ENCODE measurements at places on chromosomes 2 and 18.

DNA sequence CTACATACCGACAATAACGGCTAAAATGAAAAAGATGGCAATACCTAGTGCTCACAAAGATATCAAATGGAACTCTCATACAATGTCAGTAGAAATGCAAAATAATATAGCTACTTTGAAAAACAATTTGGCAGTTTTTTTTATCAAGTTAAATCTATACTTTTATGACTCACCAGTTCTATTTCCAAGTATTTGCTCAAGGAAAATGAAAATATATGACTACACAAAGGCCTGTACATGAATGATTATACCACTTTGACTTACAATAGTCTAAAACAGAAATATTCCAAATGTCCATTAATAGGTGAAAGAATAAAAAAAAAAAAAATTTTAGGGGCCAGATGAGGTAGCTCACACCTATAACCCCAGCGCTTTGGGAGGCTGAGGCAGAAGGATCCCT is 219.8 kb downstream of the ZRANB3 start:
- no peak for DNase-seq
- H3K4me3 ChIP-seq, result no peak overlapping the region
- no peak overlapping the region for H3K27ac ChIP-seq
- no peaks in the 10 kb centered on the region for H3K4me1 ChIP-seq
- peaks cover 12% of the 10 kb centered on the region for H3K36me3 ChIP-seq

GRCh38 chr2:142980246-142981068 is 103.0 kb downstream of the KYNU start:
- H3K4me3 ChIP-seq, result no peak overlapping the region
- peak; percentile 7 for DNase-seq
- peaks cover 2% of the 10 kb centered on the region for H3K27me3 ChIP-seq
- H3K36me3 ChIP-seq, result no peaks in the 10 kb centered on the region
- H3K27ac ChIP-seq, result no peak overlapping the region

GRCh38 chr2:57906152-57906732 is 140.4 kb upstream of the VRK2 start:
- H3K27ac ChIP-seq, result no peak overlapping the region
- no peak for DNase-seq
- no peaks in the 10 kb centered on the region for H3K36me3 ChIP-seq

DNA sequence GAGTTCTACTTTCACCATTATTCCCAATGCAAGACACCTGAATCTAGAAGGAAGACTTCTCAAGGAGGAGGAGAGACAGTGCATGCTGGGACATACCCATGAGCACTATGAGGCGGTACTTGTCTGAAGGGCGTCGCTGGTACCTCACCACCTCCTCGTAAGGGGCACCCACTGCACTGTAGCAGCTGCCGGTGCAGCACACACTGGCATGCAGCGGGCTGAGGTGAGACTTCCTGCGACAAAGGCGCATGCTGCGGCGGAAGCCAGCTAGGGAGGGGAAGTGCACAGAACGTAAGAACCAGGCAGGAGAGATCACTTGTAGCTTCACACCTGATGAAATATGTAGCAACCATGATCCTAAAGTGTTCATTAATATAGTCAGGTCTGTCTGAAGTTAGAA is 12.8 kb upstream of the TMEM237 start:
- H3K27me3 ChIP-seq, result peaks cover 5% of the 10 kb centered on the region
- no peak overlapping the region for H3K27ac ChIP-seq
- DNase-seq, result no peak
- H3K36me3 ChIP-seq, result no peaks in the 10 kb centered on the region
- no peak overlapping the region for H3K4me3 ChIP-seq

- H3K27me3 ChIP-seq, result no peaks in the 10 kb centered on the region
- H3K4me1 ChIP-seq, result no peaks in the 10 kb centered on the region
- no peak overlapping the region for H3K27ac ChIP-seq
- H3K4me3 ChIP-seq, result no peak overlapping the region
- H3K36me3 ChIP-seq, result no peaks in the 10 kb centered on the region
Observed at GRCh38 chr18:57243624-57244179, 96.8 kb downstream of the BOD1L2 start.

DNA sequence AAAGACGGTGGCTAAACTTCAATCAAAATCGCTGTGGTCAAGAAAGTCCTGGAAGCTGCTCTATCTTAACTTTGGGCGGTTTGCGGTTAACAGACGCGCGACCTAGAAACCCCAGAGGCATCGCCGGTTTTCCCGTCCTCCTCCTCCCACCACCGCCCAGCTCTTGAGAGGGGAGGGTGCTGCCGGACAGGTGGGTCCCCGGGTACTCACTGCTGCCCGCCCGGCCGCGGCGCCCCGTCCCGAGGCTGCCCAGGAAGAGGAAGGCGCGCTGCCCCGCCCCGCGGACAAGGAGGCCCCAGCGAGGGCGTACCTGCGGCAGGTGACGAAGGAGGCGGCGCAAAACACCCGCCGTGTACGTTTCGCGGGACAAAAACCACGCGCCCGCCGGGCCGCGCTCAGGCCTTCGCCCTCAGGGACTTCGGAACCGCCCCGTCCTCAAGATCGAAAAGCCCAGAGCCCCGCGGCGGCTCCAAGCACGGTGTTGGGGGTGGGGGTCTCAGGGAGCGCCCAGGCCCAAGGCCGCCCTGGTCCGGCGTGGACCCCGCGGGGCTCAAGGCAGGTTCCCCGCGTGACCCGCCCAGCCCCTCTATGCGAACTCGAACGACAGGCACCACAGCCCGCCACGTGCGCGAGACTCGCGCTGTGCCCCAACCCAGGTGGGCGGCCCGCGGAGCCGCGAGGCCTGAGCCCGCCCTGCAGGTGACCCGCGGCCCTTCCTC is at the start of gene SH3YL1:
TSS of gene SH3YL1 (minus strand) at position 259 of the 719 bp plus-strand sequence. CDS start at position 211, 48 bp downstream.
- H3K4me3 ChIP-seq, result peak within 1 kb of the TSS; percentile 92
- H3K36me3 ChIP-seq, result peaks cover 28% of the 10 kb centered on the region
- no peaks in the 10 kb centered on the region for H3K27me3 ChIP-seq
- peaks cover 39% of the 10 kb centered on the region for H3K4me1 ChIP-seq
- H3K27ac ChIP-seq, result peak within 1 kb of the TSS; percentile 87
- DNase-seq, result peak; percentile 67

GRCh38 chr2:15631883-15632282 is 40.2 kb downstream of the DDX1 start:
- peaks cover 31% of the 10 kb centered on the region for H3K36me3 ChIP-seq
- no peak for DNase-seq
- H3K27ac ChIP-seq, result no peak overlapping the region
- H3K4me1 ChIP-seq, result no peaks in the 10 kb centered on the region
- no peaks in the 10 kb centered on the region for H3K27me3 ChIP-seq

All from activated CD4-positive, alpha-beta T cell treated with anti-CD3 and anti-CD28 coated beads for 36 hours (primary cell).